ENCODE measurements at places on chromosomes 7 and 10.

- no peak for DNase-seq
Observed at GRCh38 chr10:93503075-93503474, 6.7 kb downstream of the CEP55 start.

GRCh38 chr10:68284062-68285001 lies 47.5 kb upstream of the HNRNPH3 start:
- DNase-seq, result no peak

- DNase-seq, result no peak
Observed at GRCh38 chr7:13386741-13387140, 602.7 kb downstream of the ETV1 start.

GRCh38 chr10:123158682-123159081 lies 4.5 kb downstream of the BUB3 start:
- no peak for DNase-seq

- DNase-seq, result no peak
Observed at GRCh38 chr7:135859538-135859937, 110.9 kb upstream of the FAM180A start.

DNA sequence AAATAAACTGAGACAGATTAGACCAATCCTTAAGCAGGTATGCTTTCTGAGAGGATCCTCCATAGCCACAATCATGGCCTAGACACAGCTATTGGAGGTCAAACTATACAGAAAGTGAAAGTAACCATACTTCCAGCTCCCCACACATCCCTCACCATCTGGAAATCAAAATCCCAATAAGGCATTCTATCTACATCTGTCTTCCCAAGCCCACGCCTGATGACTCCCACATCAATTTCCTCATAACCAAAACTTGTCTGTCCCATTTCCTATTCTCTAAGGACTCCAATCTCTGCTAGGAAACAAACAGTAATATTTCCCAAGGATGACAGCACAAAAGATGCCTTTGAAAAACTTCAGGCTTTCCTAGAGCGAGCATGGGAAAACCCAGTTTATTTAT lies 247.3 kb upstream of the HPS1 start:
- DNase-seq, result no peak
